ENCODE measurements at places on chromosomes 2 and 18. TPM values are rescaled to one million over a fixed set of nuclear protein-coding genes. Genes with fewer than 3 reads are reported as not detected.

Gene SNTG2
- not detected for total RNA-seq

Gene IGFBP5
- 206 TPM for total RNA-seq

Gene PID1
- total RNA-seq, result 8.5 TPM

Gene ARHGAP25
- total RNA-seq, result 1.3 TPM

Gene UGT1A10
- not detected for total RNA-seq

Gene CCDC102B
- total RNA-seq, result 17.2 TPM

Gene ASTL
- not detected for total RNA-seq

Gene STARD6
- total RNA-seq, result not detected

Gene LBX2
- total RNA-seq, result 2.1 TPM

Gene PCARE
- not detected for total RNA-seq

Gene CYTIP
- not detected for total RNA-seq

Gene PTPRN
- 0.36 TPM for total RNA-seq

Gene SLC1A4
- 31.5 TPM for total RNA-seq

Gene FBXO41
- total RNA-seq, result 1.5 TPM

Gene CENPO
- 8.6 TPM for total RNA-seq

Gene COL4A3
- total RNA-seq, result not detected

Gene UGT1A6
- total RNA-seq, result not detected

Gene RBM44
- 0.49 TPM for total RNA-seq

Gene RGPD3
- 0.49 TPM for total RNA-seq

Gene SPATA3
- not detected for total RNA-seq

Gene TMEM198
- total RNA-seq, result 2.1 TPM

Gene CRYBA2
- total RNA-seq, result not detected

Gene TMEFF2
- under 0.01 TPM for total RNA-seq

Gene UBE2E3
- 52.6 TPM for total RNA-seq

Gene EPB41L3
- total RNA-seq, result 32.0 TPM

Gene MAL
- total RNA-seq, result not detected

Gene AGAP1
- 18.5 TPM for total RNA-seq

Gene PPM1B
- 20.6 TPM for total RNA-seq

Gene CHAC2
- 0.97 TPM for total RNA-seq

Gene POU3F3
- under 0.01 TPM for total RNA-seq

Gene ST8SIA3
- total RNA-seq, result not detected

Gene C2orf66
- under 0.01 TPM for total RNA-seq

Gene NEU2
- total RNA-seq, result not detected

Gene ACSL3
- 123 TPM for total RNA-seq

Gene FOXD4L1
- 0.32 TPM for total RNA-seq

Gene COL3A1
- 3,798 TPM for total RNA-seq

Gene TBC1D8
- total RNA-seq, result 23.6 TPM

Gene POTEI
- not detected for total RNA-seq
